GM04504 (cell line): ENCODE measurements at places on chromosomes 1 and 21.

GRCh38 chr21:45966791-45967394 is 14.7 kb upstream of the COL6A1 start:
- no peak for DNase-seq

DNA sequence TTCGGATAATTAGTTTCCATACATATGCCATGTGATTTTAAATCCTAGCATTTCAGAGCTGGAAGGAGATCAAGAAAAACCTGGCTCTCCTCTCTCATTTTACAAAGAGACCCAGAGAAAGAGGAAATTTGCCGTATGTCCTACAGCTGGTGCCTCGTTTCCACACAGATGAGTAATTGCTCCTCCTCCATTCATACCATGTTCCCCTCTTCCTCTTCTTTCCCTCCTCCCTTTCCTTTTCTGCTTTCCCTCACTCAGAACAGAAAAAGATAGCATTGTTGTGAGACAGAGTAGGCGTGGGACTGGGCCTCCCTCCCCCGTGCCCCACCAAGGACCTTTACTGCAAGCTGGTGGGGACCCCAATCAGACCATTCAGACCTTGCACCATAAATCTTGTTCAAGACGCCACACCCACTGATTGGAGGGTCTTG is 13.7 kb upstream of the SLC44A3 start:
- no peak for DNase-seq

- DNase-seq: no peak
These were observed 89.2 kb downstream of the TTLL7 start for GRCh38 chr1:83909687-83910086.

DNA sequence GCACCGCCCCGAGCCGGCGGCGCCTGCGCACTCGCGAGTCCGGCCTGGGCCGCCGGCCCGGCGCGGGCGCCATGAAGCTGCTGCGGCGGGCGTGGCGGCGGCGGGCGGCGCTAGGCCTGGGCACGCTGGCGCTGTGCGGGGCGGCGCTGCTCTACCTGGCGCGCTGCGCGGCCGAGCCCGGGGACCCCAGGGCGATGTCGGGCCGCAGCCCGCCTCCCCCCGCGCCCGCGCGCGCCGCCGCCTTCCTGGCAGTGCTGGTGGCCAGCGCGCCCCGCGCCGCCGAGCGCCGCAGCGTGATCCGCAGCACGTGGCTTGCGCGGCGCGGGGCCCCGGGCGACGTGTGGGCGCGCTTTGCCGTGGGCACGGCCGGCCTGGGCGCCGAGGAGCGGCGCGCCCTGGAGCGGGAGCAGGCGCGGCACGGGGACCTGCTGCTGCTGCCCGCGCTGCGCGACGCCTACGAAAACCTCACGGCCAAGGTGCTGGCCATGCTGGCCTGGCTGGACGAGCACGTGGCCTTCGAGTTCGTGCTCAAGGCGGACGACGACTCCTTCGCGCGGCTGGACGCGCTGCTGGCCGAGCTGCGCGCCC is at the start of gene B3GALT6:
Gene B3GALT6 (plus strand): TSS at position 30 of the 588 bp plus-strand sequence. CDS start 42 bp downstream, at position 72.
- DNase-seq: no peak

DNA sequence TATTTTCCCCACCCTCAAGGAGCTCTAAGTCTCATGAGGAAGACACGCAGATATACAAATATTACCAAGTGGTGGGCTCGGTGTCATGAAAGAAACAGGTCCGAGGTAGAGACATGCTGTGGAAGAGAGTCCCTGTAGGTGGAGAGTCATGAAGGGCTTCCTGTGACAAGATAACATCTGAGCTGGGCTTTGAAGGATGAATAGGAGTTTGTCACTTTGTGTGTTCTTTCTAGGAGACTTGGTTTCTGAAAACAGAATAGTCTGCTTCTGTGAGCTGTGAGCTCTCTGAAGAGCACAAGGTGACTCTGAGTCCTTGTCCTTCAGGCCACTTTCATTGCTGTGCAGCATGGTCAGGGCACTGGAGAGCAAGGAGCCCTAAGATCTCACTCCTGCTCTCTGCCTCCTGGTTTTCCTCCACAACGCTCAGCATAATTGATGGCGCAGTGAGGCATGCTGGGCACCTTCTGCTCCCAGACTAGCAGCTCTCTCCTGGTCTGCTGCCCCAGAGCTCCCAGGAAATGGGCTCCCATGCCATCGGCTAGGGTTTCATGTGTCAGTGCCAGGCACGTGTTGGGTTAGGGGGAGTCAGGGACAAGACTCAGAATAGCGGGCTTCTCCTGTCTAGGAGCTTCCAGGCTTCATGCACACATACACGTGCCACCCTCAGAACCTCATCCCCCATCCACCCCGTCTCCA is 209.9 kb upstream of the CSF3R start:
- DNase-seq: no peak

DNA sequence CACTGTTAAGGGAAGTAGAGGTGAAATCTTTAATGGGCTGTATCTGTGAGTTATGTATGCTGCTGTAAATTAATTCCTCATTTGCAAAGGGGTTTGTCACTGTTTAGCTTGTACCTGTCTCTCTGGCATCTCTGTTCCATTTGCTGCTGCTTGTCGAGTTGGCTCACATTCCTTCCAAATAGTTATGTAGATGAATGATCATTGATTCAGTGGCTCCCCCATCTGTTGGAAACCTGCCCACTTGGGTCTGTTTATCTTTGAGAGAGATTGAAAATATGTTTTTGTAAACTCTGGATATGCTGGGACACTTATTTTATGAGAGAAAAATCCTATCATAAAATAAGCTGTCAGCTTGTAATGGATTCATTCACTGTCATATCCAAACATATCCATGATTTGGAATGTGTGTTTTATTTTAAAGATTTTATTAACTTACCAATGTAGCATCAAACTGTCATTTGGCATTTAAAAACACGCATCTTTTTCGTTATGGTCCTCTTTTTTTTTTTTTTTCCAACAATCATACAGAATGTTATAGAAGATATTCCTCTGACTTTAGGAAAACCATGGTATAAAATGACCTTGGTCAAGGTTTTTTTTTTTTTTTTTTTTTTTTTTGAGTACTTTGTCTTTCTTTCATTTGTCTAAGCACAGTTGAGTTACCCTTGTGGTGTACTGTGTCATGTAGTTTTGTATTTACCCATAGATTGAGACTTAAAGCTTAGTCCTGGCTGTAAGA is 3.5 kb downstream of the RYR2 start:
- no peak for DNase-seq

DNA sequence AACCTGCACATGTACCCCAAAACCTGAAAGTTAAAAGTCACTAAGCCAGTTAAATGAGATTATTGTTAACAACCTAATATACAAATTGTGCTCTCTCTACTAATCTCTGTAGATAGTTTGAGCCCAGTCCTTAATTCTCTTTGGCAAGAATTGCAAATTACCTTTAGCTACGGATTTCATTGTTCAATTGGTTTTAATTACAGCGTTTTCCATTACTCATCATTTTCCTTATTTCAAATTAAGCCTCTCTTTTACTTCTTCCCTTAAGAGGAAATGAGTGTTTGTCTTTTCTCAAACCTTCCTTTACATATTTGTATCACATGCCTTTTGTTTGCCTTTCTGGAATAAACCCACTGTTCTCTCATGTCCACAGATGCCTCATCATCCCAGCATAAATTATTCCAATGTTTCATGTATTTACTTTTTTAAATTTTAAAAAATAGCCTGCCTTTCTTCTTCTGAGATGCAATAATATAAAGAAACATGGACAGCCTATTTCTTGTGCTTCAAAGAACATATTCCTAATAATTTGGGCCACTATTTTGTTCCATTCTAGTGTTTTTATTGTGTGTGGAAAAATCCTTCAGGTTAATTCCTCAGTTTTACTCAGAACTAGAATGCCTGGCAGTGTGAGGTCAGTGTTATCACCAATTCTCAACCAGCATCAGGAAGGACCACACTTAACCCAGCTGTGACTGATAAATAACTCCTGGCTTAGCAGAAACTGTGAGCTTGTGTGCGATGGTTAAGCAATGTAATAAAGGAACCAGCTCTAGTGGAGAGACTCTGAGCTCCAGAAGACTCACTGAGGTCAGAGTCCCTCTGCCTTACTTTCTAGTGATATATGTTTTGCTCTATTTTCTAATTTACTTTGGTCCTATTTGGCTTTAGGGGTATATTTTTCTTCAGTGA is 600.5 kb downstream of the LTN1 start:
- DNase-seq: no peak

GRCh38 chr1:246219508-246220030 is 287.5 kb downstream of the SMYD3 start:
- no peak for DNase-seq

GRCh38 chr1:182235952-182236650 is 155.5 kb downstream of the GLUL start:
- no peak for DNase-seq

- DNase-seq: no peak
These were observed 59.3 kb downstream of the SLC37A1 start for GRCh38 chr21:42572906-42573495.

DNA sequence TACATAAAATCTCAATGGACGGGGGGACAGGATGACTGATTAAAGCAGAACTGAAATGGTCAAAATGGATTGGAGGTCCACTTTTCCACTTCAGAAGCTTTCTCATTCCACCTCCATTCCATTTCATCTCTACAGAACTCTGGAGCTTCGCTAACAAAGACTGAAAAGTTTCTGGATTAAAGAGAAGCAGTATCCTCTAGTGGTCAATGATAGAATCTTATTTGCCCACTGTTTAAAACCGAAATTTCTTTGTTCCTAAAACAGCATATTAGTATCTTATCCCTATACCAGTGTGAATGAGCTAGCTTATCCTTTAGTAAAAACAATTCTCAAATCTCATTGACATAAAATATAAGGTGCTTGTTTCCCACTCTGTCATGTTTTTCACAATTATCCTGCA is 890.6 kb downstream of the KCNT2 start:
- DNase-seq: peak; percentile 18

- no peak for DNase-seq
These were observed 4.1 kb downstream of the HEYL start for GRCh38 chr1:39635205-39635870.
